ENCODE measurements at places on chromosomes 3 and 15. TPM values are rescaled to one million over a fixed set of nuclear protein-coding genes. Genes with fewer than 3 reads are reported as not detected.

Gene CCR3
- polyA plus RNA-seq: not detected

DNA sequence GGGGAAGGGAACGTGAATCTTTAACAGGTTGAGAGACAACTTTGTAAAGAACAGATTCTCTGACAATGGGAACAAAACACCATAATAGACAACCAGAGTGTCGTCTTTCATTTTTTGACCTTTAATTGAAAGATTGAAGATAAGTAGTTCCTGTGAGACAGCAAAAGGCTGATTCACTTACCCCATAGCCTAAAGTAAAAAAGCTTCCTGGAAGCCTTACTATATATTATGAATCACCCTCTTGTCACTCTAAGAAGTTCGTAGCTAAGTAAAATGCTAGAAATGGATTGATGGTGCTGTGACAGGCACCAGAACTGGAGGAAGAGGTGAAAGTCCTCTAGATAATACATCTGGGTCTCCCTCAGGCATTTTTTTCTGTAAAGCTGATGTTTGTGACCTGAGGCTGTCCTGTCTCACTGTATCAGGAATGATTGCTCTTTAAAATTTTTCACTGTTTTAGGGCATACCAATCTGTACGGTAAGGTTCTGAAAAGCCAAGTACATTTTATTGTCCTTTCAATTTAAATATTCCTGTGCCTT is 824.6 kb upstream of the SEMA6D start:
- no peak for DNase-seq

Gene ANKUB1
- not detected for polyA plus RNA-seq

Gene PTX3
- polyA plus RNA-seq: 2.9 TPM

- DNase-seq: no peak
Observed at GRCh38 chr3:123188058-123188457, 13.7 kb upstream of the SEC22A start.

DNA sequence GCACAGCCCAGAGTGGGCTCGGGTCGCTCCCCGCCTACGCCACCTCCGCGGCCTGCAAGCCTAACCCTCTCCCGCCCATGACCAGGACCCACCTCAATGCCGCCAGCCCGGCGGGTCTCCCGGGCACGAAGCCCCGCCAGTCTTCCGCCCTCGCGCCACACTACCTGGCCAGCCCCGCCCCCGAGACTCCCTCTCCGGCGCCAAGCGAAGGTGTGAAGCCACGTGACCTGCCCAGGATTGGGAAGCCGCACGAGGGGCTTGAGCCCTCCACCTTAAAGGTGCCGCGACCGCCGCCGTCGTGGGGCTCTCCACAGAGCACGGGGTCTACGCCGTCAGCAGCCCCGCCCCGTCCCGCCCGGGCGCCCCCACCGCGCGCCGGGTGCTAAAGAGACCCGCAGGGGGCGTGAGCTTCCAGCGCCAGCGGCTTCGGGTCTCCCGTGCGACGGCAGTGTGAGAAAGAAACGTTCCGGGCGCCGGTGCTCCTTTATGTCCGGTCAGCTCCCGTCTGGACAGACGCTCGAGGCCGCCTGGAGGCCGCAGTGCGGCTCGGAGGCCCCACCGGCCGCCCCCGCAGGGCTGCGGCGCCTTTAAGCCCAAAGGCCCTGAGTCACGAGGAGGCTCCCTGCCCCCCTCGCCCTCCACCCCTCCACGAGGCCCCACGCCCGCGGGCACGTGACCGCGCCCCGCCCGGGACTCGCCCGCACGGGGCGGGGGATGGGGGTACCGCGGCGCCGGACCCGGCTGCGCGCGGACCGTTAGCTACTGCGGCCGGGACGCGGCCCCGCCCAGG is at the start of gene CPEB1:
TSS of gene CPEB1 (minus strand) at position 319 of the 790 bp plus-strand sequence. CDS start 18,904 bp downstream, outside the sequence.
- peak; percentile 85 for DNase-seq

- no peak for DNase-seq
Observed at GRCh38 chr3:71225951-71226564, 357.5 kb downstream of the FOXP1 start.

DNA sequence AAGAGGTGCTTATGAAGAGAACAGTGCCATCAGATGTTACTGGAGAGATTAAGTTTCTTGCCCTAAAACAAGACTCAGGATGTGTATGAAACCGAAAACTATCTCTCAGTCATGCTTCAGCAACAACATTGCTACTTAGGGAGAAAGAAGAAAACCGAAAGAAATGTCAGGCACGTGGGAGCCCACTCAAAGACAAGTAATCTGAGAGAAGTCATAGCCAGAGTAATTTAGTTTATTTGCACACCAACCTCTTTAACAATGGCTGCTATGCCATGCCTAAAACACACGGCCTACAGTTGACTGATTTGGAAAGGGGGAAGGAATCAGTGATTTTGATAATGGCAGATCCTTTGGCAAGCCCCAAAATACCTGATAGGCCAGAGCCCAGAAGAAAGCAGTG is 162.9 kb downstream of the TIGIT start:
- no peak for DNase-seq

DNA sequence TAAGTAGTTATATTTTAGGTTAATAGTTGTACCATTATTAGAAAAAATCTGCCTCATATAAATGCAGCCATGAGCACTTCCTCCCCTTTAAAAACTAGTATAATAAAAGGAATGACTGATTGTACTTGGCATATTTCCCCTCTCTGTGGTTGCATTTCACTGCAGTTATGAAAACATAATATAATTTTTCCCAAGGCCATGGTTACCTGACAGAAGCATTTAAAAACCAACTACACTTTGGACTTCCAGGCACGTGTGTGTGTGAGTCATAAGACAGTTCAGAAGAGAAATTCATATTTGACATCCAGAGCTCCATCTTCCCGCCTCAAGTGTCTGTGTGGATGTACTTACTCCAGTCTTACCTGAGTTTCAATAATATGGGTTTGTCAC is 828.2 kb upstream of the CFAP20DC start:
- no peak for DNase-seq

Gene GOLGA8G
- not detected for polyA plus RNA-seq

- no peak for DNase-seq
Observed at GRCh38 chr3:185732782-185733181, 92.1 kb downstream of the IGF2BP2 start.

Gene TRPC1
- 12.6 TPM for polyA plus RNA-seq

Gene RPL39L
- 8.5 TPM for polyA plus RNA-seq

DNA sequence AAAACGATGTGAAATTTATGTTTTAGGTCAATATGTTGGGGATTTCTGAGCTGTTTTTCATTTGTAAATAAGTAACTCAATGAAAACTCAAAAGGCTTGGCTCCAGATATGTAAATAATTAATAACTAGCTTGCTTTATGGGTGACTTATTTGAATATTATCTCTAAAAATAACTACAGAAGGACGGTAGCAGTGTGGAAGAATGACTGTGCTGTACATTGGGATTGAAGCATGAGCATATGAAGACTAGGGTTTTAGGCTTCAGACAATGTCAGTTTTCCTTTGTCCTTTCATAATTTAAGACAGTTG is 343.9 kb downstream of the GRM7 start:
- DNase-seq: no peak

GRCh38 chr3:88141458-88142083 is 8.2 kb upstream of the C3orf38 start:
- no peak for DNase-seq

Gene TNK2
- 26.6 TPM for polyA plus RNA-seq

Gene EFHB
- 0.69 TPM for polyA plus RNA-seq

DNA sequence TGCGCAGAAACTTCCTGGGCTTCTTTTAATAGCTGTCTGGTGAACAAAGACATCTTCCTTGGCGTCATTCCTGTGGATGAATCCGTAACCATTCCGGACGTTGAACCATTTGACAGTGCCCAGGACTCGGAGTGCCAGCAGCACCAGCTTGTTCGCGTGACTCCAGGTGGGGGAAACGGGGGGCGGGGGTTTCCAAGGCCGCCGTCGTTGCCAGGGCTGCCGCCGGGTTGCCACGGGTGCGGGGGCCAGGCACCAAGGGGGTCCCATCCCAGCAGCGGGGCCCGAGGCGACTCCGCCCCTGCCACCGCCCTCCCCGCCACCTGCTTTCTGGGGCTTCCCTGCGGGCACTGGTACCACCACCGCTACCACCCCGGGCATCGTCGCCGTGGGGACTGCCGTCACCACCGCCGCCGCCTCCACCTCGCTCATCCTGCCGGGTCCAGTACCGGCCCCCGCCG is 22.8 kb downstream of the RGMA start:
- no peak for DNase-seq

DNA sequence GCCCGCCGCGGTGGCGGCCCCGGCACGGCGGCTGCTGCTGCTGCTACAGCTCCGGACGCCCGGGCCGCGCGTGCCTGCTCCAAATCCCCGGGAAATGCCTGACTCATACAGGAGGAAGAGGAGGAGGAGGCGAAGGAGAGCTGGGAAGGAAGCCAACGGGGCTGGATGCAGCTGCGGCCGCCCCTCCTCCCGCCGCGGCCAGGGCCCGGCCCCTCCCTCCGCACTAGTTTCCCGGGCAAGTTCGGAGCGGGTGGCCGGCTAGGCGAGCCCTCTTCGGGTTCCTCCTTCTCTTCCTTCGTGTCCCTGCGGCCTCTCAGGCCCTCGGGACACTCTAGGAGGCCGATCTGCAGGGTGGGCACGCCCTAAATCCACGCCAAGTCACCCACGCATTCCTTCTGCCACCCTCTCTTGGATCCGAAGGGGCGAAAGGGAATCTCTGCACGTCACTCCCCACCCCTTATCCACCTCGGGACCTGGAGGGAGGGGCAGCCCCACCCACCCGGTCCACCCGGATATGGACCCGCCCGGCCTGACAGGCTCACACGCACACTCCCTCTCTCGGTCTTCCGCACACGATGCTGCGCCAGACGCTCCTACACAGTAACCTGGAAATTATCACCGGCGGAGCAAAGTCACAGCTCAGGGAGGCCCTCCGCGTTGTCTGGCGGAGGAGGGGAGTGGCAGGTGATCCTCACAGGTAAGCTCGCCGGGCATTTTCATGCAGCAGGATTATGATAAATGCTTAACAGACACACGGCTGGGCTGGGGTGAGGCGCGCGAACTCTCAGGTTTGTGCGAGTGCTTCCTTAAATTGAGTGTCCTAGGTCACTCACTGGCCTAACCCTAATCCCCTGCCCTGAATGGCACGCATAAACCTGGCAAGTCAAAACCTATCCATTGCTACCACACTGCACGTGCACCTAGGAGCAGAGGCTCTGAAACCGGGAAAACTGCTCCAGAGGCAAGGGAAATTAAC is at the start of the genes OSBPL10 and ZNF860:
TSS of gene OSBPL10 (minus strand) at position 57 of the 976 bp plus-strand sequence. CDS start 83 bp downstream, outside the sequence.
TSS of gene ZNF860 (plus strand) at position 545 of the 976 bp plus-strand sequence. CDS start 7,330 bp downstream, outside the sequence.
- DNase-seq: peak; percentile 93

DNA sequence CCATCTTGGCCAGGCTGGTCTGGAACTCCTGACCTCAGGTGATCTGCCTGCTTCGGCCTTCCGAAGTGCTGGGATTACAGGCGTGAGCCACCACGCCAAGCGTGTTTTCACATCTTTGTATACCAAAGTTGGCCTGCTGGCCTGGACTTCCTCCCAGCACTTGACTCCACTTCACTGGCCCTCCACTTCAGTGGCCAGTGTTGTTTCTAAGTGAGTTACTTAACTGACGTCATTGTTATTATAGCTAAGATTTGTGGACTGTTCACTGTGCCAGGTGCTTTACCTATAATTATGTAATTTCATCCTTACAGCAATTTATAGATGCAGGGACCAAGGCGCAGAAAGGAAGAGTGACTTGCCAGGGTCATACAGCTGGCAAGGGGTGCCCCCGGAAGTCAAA is 52.0 kb downstream of the HRH1 start:
- DNase-seq: no peak

- DNase-seq: no peak
Observed at GRCh38 chr3:151009981-151010380, 37.5 kb upstream of the CLRN1 start.

DNA sequence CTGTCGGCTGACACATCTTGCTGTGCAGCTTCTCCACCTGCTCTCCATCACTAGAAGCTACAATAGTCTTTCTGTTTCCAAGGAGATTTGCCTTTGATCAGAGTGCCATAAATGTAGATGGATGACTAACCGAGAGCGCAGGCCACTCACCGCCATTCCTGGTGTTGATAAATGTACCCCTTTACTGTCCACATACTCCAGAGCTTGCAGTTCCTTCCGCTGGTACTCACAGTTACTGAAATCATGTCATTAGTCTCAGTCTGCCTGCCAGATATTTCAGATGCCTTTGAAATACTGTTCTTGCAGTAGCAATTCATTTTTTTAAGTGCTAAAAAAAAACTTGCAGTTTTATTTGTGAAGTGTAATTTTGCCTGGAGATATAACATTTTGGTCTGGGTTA is 72.3 kb downstream of the BLM start:
- DNase-seq: no peak

GRCh38 chr3:48595526-48596121 is 495 bp upstream of the COL7A1 start:
- peak; percentile 69 for DNase-seq

GRCh38 chr3:195570912-195571311 is 12.8 kb downstream of the APOD start:
- DNase-seq: no peak

DNA sequence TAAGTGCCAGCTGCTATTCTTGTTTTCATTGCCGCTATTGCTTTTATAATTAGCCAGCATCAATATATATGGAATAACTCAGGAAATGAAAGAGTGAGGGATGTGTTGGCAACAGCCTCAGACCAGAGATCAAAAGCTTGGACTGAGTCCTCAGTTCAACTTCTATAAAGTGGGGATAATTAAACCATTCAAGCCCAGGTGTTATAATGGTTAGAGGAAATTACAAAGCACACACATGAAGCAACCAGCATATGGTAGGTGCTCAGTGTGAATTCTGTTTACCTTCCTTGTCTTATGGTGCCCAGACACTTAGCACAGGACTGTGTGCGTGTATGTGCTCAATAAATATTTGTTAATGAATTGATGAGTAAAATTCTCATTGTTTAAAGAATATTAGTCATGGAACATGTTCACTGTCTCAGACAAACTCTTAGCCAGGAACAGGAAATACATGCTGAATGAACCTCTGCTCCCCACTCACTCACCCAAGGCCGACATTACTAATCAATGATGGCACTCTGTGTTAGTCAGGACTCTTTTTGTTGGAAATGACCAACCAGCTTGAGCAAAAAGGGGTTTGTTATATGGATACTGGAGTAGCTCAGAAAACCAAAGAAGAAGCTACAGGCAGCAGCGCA is 16.7 kb upstream of the CCDC174 start:
- DNase-seq: no peak

DNA sequence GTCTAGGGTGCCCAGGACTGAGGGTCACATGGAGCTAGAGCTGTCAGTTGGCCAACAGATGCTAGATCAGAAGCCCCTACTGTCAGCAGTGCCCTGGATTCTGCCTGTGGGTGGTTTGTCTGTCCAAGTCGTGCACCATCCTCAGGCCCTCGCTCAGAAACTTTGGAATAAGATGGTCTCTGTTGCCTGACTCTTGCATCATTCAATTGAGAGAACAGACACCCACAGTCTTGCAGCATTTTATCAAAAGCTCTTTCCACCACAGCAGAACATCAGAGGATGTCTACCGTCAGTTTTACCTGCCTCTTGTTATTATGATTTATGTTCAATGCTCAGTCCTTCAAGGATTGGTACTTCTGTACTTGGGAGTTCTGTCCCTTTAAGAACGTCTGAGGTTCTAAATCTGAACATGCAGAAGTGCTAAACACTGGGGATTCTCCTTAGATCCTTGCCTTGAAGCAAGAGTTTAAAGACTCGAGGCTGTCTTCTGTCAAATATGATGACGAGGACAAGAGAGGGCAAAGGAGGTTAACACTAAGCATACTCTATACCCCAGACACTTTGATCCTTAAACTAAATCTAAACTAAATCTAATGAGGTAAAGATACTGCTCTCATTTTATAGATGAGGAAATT is 4.8 kb downstream of the AQP9 start:
- DNase-seq: no peak

Gene TTLL13
- 0.33 TPM for polyA plus RNA-seq
